B cell (primary cell): ENCODE measurements at places on chromosomes 4 and X.

DNA sequence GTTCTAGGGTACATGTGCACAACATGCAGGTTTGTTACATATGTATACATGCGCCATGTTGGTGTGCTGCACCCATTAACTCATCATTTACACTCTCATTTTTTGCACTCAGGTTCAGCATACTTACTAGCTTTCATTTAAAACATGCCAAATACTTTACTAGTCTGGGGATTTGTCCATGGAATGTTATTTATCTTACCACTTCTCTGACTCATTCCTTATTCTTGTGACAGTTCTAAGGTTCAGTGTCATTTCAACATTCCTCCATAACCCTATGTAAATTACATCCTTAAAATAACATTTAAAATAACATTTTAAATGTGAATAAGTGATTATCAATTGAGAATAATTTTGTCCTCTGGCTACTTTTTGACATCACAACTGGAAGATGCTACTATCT lies 19.5 kb upstream of the SYTL5 start:
- no peak overlapping the region for H3K27ac ChIP-seq
- no peaks in the 10 kb centered on the region for H3K27me3 ChIP-seq
- DNase-seq: no peak
- H3K4me1 ChIP-seq: no peaks in the 10 kb centered on the region
- H3K36me3 ChIP-seq: no peaks in the 10 kb centered on the region

GRCh38 chr4:8754634-8755589 lies 116.7 kb downstream of the HMX1 start:
- no peaks in the 10 kb centered on the region for H3K4me1 ChIP-seq
- H3K27me3 ChIP-seq: no peaks in the 10 kb centered on the region
- no peaks in the 10 kb centered on the region for H3K36me3 ChIP-seq
- H3K4me3 ChIP-seq: no peak overlapping the region

- H3K4me3 ChIP-seq: no peak overlapping the region
- no peak for DNase-seq
- H3K36me3 ChIP-seq: no peaks in the 10 kb centered on the region
- H3K27ac ChIP-seq: no peak overlapping the region
- no peaks in the 10 kb centered on the region for H3K27me3 ChIP-seq
These were observed 56.4 kb downstream of the ABCG2 start for GRCh38 chr4:88102026-88102425.

- peaks cover 5% of the 10 kb centered on the region for H3K4me1 ChIP-seq
- no peaks in the 10 kb centered on the region for H3K36me3 ChIP-seq
- DNase-seq: no peak
- no peaks in the 10 kb centered on the region for H3K27me3 ChIP-seq
- H3K4me3 ChIP-seq: no peak overlapping the region
These were observed 98.9 kb downstream of the ATXN3L start for GRCh38 chrX:13220916-13221315.

GRCh38 chr4:24551492-24552289 lies 32.7 kb downstream of the DHX15 start:
- DNase-seq: no peak
- H3K4me1 ChIP-seq: peaks cover under 1% of the 10 kb centered on the region
- H3K36me3 ChIP-seq: peaks cover 6% of the 10 kb centered on the region
- no peak overlapping the region for H3K27ac ChIP-seq
- no peaks in the 10 kb centered on the region for H3K27me3 ChIP-seq
- no peak overlapping the region for H3K4me3 ChIP-seq

DNA sequence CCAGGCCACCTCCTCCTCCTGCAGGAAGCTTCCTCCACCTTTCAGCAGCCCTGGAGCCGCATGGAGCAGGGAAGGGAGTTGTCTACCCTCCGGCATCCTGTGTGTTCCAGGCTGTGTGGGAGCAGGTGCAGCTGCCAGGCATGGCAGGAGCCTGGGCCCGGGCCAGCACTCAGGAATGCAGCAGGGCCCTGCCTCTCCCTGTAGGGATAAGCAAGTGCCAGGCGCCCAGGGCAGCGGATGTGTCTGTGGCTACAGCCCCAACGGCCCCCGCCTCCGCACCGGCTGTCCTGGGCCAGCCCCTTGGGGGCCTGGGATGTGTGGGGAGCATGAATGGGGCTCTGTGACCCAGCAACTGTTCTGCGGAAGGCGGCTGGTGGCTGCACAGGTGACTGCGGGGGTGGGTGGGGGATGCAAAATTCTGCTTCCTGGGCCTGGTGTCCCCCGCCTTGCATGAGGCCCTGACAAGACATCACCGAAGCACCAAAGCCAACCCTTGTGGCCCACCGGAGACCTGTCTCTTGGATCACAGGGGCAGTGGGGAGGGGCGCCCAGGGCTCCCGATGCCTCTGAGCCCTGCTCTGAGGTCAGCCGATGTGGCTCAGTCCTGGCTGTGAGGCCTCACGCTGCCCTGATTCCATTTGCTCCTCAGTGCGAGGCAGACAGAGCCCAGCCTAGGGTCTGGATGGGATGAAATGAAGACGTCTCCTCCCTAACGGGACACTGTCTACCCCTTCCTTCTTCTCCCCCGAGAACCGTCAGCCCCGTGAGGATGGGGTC lies 1.4 kb upstream of the DOK7 start:
- H3K36me3 ChIP-seq: no peaks in the 10 kb centered on the region
- H3K27me3 ChIP-seq: peaks cover 41% of the 10 kb centered on the region
- H3K27ac ChIP-seq: no peak overlapping the region
- no peak for DNase-seq
- peaks cover 18% of the 10 kb centered on the region for H3K4me1 ChIP-seq

DNA sequence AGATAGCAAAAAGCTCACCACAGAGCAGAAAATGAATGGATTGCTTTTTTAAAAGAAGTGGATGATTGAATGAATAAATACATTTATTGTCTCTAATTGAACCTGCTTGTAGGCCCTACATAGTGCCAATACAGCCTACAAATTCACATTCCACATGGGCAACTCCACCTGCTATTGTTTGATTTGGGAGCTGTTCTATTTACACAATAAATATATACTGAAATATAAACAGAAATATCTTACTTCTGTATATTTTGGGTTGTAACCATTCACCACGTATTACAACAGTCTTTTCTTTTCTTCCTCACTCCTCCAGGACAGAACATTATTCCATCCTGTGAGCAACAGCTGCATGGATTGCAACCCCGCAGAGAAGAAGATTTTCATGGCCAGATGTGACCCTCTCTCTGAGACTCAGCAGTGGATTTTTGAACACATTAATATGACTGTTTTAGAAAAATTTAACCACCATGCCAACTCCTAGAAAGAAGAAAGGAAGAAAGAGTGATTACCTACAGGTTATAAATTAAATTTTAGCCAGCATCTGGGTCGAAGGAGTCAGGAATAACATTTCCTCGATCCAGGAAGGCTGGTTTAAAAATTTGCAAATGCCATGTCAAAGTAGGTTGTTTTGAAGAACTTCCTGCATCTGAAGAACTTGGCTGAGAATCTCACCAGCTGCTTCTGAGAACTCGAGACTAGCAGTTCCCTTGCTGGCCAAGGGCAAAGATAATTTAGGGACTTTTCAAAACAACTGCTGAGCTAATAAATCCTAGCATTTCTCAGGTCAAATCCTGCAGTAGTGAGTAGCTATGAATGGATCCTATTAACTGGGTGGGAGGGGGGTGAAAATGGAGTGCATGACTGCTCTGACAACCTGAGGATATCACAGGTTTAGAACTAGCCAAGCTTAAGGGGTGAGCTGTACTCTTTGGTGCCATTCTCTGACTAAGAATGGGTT lies 128.7 kb upstream of the GALNT7 start:
- no peak overlapping the region for H3K4me3 ChIP-seq
- no peak for DNase-seq
- H3K27ac ChIP-seq: no peak overlapping the region

GRCh38 chrX:81174286-81174685 lies 27.4 kb downstream of the HMGN5 start:
- H3K36me3 ChIP-seq: no peaks in the 10 kb centered on the region
- peak; percentile 34 for DNase-seq
- H3K4me1 ChIP-seq: no peaks in the 10 kb centered on the region
- no peaks in the 10 kb centered on the region for H3K27me3 ChIP-seq
- no peak overlapping the region for H3K27ac ChIP-seq
- no peak overlapping the region for H3K4me3 ChIP-seq

- no peak overlapping the region for H3K27ac ChIP-seq
- no peaks in the 10 kb centered on the region for H3K27me3 ChIP-seq
- H3K36me3 ChIP-seq: no peaks in the 10 kb centered on the region
- no peak overlapping the region for H3K4me3 ChIP-seq
- no peaks in the 10 kb centered on the region for H3K4me1 ChIP-seq
These were observed 28.5 kb downstream of the SRPX start for GRCh38 chrX:38192007-38192810.

DNA sequence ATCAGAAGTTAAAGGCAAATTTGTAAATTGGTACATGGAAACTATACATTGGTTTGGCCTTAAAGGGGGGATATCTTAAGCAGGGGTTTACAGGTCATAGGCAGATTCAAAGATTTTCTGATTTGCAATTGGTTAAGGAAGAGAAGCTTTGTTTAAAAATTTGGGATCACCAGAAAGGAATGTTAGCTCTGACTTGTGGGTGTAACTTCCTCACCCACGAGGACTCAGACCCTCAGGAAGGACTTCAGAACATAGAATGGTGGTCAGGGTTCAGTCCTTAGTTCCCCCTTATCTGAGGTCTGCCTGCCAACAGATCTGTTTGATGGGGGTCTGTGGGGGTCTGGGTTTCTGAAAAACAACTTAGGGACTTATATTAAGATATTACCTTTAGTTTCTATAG lies 427.4 kb upstream of the DIPK2B start:
- H3K36me3 ChIP-seq: no peaks in the 10 kb centered on the region
- no peaks in the 10 kb centered on the region for H3K4me1 ChIP-seq
- H3K4me3 ChIP-seq: no peak overlapping the region
- DNase-seq: no peak

GRCh38 chr4:93827272-93827947 lies 1.1 kb upstream of the ATOH1 start:
- no peak overlapping the region for H3K27ac ChIP-seq
- no peaks in the 10 kb centered on the region for H3K36me3 ChIP-seq
- H3K27me3 ChIP-seq: peaks cover 39% of the 10 kb centered on the region
- peaks cover 11% of the 10 kb centered on the region for H3K4me1 ChIP-seq

DNA sequence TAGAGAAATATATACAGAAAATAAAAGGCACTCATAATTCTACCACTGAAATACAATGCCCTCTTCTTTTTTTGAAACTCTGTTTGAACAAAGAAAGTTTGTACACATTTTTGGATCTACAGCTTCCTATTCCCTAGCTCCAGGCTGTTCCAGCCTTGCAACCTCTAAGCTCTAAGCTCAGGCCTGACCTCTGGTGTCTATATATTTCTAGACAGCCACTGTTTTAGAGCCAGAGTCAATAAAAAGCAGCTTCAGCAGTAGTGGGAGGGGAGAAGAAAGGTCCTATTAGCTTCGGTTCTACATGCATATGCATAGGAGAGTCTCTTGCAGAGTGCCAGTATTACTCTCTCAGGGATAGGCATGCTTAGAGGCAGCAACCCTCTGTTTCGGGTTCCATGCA lies 39.7 kb downstream of the CLDN2 start:
- H3K36me3 ChIP-seq: no peaks in the 10 kb centered on the region
- H3K27me3 ChIP-seq: no peaks in the 10 kb centered on the region
- no peak overlapping the region for H3K27ac ChIP-seq
- DNase-seq: no peak

DNA sequence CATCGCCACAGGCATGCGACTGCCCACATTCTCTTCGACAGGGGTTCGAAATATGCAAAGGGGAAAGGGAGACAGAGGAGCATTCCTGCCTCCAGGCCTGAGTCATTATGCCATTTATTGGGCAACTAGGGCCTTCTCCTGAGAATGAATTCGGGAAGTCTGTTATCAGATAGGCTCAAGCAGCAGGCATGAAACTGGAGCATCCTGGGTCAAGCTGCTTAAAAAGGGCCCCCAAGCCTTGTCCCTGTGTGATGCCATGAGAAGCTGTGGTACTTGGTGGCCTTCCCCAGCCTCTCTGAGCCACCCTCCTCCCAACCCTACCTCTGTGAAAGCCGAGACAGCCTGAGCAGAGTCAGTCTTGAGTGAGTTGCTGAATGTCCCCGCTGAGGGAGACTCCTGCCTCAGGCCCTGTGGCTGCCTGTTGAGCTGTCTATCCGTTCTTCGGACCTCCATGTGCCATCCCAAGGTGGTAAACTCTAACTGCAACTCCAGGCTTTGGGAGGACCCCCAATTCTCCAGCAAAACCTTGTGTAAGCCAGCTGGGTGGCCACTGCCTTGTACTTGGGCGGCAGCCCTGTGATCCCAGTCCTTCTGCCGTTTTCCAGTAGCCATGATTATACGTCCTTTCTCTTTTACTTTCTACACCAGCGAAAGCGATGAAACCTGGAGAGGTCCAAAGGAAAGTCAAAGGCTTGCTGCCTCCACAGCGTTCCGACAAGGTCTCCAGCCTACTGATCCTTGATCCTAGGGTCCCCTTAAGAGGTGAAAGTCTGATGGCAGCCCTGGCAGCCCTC lies 37.7 kb downstream of the NBDY start:
- peaks cover 48% of the 10 kb centered on the region for H3K4me1 ChIP-seq
- no peak overlapping the region for H3K27ac ChIP-seq

DNA sequence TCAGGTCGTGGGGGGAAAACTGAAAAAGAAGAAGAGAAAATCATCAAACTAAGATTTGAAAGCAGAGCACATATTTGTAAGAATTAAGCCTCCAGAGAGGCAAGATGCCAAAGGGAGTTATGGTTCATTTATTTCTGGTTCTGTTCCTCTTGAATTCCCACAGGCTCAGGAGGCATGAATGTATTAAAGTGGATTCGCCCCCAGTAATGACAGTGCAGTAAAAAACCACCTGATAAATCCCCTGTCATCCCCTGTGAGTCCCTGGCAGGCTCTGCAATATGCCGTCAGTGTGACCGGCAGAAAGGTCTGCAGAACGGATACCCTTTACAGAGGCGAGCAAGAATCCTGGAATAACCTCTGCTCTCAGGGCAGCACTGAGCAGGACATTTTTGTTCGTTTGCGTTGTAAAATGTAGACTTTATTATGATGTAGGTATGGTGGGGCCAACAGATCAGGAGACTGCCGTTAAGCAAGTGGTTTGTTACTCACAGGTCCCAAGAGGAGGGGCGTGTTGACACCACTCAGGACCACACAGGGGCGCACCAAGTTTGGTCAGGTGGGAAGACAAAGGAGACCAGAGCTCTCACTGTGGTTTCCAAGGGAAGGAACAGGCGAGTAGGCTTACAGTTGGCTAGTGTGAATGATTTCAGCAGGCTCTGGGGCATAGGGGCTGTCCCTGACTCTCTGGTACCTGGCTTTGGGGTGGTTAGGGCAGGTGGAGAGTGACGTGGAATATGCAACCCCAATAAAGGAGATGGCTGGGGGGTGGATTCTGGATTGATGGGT lies 75.3 kb downstream of the DHRSX start:
- no peak for DNase-seq
- H3K27ac ChIP-seq: no peak overlapping the region
- no peaks in the 10 kb centered on the region for H3K4me1 ChIP-seq
- H3K4me3 ChIP-seq: no peak overlapping the region
- peaks cover 20% of the 10 kb centered on the region for H3K36me3 ChIP-seq

DNA sequence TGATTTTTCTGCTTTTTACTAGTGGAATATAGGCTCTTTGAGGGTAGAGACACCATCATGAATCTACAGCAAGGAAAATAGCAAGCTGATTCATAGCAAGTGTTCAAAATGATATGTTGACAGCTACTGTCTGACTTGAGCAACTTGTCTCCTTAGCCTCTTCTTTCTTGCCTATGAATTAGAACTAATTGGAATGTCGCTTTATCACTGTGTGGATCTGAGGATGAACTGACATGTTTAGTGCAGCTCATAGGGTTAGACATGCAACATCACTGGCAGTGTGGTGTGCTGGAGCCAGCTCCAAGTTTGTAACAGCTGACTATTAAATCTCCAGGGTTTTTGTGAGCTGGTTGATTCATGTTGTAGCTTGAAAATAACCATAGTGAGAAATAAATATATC lies 1068.4 kb downstream of the PCDH18 start:
- H3K4me1 ChIP-seq: no peaks in the 10 kb centered on the region
- H3K27ac ChIP-seq: no peak overlapping the region
- DNase-seq: no peak
- no peaks in the 10 kb centered on the region for H3K36me3 ChIP-seq
- H3K27me3 ChIP-seq: no peaks in the 10 kb centered on the region

- H3K27me3 ChIP-seq: no peaks in the 10 kb centered on the region
- H3K27ac ChIP-seq: no peak overlapping the region
These were observed 138.4 kb downstream of the SLC7A11 start for GRCh38 chr4:138103597-138104283.
